CD4-positive, alpha-beta T cell treated with Interleukin-15 for 4 hours (primary cell): ENCODE measurements at places on chromosomes 4 and X.
A peak's percentile ranks its signal among the peaks of the same experiment; 100 is the strongest.

GRCh38 chrX:118872102-118872566, 48.5 kb downstream of the ZCCHC12 start:
- DNase-seq, result no peak

- DNase-seq, result no peak
These were observed 483.4 kb downstream of the RPA4 start for GRCh38 chrX:97367125-97367524.

GRCh38 chr4:148044089-148044911, 312.4 kb downstream of the ARHGAP10 start:
- DNase-seq, result no peak

DNA sequence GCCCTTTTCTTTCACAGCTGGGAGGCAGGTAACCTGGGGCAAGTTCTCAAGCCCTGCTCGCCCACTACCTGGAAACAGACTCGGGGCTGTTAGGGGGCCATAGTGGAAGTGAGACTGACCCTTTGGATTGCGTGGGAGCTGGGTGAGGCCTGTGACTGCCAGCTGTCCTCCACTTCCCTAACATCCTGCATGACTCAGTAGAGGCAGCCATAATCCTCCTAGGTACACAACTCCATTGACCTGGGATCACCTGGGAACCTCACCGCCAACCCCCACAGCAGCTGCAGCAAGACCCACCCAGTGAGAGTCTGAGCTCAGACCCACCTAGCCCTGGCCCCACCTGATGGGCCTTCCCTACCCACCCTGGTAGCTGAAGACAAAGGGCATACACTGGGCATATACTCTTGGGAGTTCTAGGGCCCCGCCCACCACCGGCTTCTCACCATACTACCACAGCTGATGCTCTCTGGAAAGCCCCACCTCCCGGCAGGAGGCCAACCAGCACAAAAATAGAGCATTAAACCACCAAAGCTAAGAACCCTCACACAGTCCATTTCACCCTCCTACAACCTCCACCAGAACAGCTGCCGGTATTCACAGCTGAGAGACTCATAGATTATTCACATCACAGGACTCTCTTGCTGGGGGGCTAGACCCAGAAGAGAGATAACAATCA, 61.1 kb upstream of the DCTD start:
- no peak for DNase-seq

GRCh38 chrX:103640401-103641155, 11.8 kb downstream of the TCEAL1 start:
- no peak for DNase-seq

DNA sequence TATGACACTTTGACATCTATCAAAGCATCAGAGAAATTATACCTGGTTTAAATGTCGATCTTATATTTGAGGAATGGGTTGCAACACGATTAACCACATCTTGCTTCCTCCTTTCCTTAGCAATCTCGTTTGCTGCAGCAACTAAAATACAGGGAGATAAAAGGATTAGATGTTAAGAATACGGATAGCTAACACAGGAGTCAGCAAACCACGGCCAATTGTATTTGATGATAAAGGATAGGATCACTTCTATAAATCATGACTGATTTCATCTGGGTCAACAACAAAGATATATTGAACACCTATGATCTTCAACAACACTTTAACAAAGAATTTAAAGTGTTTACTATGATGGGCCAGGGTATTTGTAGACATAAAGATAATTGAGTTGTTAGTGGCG, 5.0 kb downstream of the MAP7D3 start:
- DNase-seq, result no peak

- DNase-seq, result no peak
These were observed 576.8 kb upstream of the HS3ST1 start for GRCh38 chr4:12005471-12005870.

DNA sequence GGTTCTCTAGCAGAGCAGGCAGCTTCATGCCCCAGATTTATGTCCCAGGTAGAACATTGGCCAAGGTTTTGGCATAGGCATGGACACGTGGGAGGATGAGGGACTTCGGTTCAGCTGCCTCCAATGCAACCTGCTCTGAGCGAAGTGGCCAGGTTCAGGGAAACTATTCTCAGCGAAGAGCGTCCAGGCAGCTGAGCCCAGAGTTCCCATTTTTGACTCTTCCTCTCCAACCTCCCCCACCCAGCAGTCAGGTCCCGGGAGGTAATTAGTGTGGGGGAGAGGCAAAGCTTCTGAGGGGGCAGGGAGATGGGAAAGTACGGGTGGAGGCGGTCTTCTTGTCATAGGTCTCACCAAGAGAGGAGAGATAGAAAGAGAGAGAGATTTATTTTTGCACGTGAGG, 1.0 kb downstream of the GABRA4 start:
- no peak for DNase-seq

GRCh38 chr4:182683661-182684060, 233.5 kb downstream of the DCTD start:
- DNase-seq, result no peak

GRCh38 chrX:49186125-49187027, at the start of gene PRICKLE3:
PRICKLE3 (minus strand) TSS chrX:49186373; CDS start chrX:49186297, 76 bp downstream.
- DNase-seq, result peak; percentile 69

DNA sequence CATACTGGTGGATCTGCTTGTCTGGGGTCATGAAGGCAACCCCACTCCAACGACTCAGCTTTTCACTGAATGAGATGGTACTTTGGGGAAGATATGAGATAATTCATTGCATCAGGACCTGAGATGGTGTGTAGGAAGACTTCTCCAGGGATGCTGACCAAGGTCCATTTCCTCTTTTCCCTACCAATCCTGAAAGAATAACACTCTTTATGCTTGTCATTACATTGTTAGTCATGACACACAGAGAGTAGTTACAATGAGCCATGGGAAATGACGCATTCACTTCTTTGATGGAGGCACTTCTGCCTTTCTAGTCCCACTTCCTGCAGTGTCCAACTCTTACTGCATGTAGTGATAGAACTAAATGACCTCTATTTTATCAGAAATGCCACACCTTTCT, 58.6 kb downstream of the AREG start:
- DNase-seq, result no peak

- DNase-seq, result no peak
These were observed 28.2 kb upstream of the MID1 start for GRCh38 chrX:10648614-10649013.
